SK-N-DZ (cell line): ENCODE measurements at places on chromosomes 7 and 10.

DNA sequence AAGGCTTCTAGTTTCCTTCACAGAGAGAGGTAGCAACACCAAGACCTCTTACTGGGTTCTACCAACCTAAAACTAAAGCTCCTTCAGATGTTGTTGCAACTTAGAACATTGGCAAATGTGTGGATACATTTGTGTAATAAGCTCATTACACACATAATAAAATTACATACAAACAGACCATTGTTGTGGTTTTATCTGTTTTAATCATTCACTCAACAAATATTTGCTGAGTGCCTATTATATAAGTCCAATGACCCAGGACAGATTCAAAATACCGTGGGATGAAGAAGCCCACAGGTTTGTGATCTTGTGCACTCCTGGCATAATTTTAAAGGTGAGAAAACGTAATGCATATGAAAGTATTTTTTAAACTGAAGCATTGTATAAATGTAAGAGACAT is 160.4 kb upstream of the NPVF start:
- no peak for DNase-seq

GRCh38 chr7:36278620-36279172 is 111.0 kb upstream of the ANLN start:
- DNase-seq = no peak

DNA sequence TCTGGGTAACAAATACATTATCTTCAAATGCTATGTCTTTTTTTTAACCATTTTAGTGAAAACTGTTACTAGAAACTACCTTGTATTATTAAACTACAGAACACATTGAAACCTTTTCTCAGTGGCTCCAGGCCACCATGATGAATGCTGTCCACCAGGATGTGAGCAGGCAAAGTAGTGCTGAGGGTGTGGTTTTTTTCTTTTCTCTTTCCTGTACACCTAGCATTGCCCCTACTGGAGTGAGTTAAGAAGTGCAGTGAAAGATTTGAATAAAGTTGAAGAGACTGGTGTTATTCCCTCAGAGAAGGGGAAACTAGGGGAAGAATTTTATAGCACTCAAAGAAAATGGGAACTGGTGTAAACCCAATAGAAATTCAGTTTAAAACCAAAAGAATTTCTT is 120.0 kb upstream of the SAMD8 start:
- peak; percentile 21 for DNase-seq

DNA sequence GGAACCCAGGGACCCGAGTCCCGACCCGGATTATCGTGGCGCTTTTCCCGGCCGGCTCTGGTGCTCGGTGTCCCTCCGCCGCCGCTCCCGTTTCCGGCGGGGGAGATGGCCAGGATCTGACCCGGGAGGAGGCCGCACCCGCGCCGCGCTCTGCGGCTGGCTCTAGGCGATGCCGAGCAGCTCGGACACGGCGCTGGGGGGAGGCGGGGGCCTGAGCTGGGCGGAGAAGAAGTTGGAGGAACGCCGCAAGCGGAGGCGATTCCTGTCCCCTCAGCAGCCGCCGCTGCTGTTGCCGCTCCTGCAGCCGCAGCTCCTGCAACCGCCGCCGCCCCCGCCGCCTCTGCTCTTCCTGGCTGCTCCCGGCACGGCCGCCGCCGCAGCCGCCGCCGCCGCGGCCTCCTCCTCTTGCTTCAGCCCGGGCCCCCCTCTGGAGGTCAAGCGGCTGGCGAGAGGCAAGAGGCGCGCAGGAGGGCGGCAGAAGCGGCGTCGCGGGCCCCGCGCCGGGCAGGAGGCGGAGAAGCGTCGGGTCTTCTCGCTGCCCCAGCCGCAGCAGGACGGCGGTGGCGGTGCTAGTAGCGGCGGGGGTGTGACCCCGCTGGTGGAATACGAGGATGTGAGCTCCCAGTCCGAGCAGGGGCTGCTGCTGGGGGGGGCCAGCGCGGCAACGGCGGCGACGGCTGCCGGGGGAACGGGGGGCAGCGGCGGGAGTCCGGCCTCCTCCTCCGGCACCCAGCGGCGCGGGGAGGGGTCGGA is 593 bp downstream of the CDK13 start:
- DNase-seq = peak; percentile 13

DNA sequence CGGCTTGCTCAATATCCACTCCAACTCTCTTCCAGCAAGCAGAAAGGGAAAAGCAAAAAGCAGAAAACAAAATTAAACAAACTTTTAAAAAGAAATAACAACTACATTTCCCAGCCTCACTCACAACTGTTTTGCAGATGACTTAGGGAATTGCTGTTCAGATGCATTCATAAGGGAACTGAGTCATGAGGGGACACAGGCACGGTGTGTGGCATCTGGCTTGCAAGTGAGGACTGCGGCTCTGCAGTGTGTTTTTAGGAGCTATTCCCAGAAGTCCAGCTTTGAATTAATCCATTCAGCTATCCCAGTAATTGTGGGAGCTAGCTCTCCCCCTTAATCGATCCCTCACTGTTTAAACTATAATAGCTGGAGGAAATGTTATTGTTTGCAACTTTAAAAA is 30.3 kb downstream of the PTN start:
- DNase-seq = peak; percentile 13

DNA sequence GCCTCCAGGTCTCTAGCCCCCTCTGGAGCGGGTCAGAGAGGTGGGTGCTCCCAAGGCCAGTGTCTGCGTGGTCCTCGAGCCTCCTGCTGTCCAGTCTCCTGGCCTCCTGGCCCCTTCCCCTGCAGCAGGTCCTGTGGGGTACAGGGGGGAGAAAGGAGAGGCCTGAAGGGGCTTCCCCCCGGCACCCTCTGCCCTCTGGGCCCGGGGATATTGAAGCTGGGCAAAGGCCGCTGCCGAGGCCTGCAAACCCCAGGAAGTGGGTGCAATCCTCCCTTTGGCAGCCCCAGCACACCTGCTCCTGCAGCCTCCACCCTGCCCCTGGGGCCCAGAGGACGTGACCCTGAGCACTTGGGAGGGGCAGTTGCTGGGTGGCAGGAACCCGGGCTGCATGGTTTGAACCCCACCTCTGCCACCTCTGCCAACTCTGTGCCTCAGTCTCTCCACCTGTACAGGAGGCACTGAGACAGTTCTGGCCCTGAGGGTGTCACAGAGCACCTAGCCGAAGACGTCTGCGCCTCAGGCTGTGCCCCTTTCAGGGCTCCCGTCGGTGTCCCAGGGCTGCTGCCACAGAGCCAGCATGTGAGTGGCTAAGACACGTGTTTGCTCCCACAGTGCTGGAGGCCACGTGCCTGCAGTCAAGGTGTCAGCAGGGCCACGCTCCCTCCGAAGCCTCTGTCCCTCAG is 59.1 kb upstream of the INPP5A start:
- DNase-seq = no peak

- no peak for DNase-seq
Observed at GRCh38 chr7:143360788-143361551, 1.5 kb downstream of the FAM131B start.

DNA sequence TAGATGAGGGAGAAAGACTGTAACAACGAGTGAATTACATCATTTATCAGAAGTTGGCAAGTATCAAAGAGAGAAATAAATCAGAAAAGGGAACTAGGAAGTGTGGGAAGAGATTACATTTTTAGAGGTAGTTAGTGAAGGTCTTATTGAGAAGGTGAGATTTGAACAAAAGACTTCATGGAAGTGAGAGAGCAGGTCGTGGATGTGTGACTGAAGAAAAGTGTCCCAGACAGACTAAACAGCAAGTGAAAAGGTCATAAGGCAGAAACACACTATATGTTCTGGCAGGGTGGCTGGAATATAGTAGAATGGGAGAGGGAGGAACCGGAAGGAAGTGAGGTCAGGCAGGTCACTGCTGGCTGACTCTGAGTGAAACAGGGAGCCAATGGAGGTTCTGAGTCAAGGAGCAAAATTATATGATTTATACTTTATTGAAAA is 35.7 kb upstream of the RHOBTB1 start:
- no peak for DNase-seq
